Urinary bladder (tissue), 4 donors: ENCODE measurements at places on chromosomes 6 and 20.

- no peak for DNase-seq
Measured at GRCh38 chr6:8006208-8006607, 58.0 kb downstream of the BLOC1S5 start.

- no peak for DNase-seq
Measured at GRCh38 chr6:72721346-72721745, 99.5 kb downstream of the KCNQ5 start.

DNA sequence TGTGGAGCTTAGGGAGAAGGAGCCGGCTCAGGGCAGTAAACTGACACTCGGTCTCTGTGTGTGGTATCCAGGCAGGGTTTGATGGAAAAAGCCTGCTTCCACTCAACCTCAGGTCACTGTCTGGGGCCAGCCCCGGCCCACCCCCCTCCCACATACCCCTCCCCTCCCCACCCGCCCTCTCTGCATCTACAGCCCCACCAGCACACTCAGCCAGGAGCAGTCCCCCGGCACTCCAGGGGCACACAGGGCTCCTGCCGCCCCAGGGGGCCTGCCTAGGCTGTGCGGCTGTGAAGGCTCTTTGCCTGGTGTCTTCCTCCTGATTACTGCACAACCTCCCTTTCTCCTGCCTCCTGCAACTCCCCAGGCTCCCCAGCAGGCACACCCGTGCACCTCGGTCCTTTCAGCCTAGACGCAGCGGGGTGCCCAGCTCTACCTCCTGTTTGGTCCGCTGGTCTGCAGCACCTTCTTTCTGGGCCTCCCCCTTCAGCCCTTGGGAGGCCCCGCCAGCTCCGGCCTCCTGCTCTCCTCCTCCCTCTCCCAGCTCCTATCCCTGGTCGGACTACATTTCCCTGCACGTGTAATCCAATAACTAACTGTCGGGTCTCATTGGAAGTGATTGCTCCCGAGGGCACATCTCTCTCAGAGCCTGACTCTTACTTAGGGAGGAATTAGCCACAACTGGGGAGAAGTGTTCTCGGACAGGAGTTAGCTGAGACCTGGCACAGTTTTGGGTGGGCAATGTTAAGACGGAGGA lies 1.3 kb upstream of the FOXF2 start:
- no peak for DNase-seq

DNA sequence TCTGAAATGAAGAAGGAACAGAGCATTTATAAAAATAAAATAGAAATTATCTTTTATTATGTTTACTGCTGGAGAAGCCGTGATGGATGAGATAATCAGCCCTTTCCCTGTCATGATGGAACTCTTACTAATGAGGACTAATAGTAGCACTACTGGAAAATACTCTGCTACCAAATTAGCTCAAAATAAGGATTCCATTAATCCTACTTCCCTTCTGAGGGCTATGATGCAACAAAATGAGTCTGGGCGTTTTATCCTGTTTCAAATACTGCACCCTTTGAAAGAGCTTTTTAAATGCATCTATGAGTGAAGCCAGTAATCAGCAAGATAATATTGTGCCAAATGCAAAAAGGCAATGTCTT lies 59.3 kb upstream of the CARMIL1 start:
- DNase-seq: no peak

- DNase-seq: no peak
Measured at GRCh38 chr6:161596807-161597520, 323.1 kb upstream of the AGPAT4 start.
